Spleen (tissue), 13 donors: ENCODE measurements at places on chromosomes 2 and 18. TPM values are rescaled to one million over a fixed set of nuclear protein-coding genes. Genes with fewer than 3 reads are reported as not detected.

The DSG2 gene
- 0.15 TPM for total RNA-seq

The MZT2B gene
- 159 TPM for total RNA-seq

The ERICH2 gene
- total RNA-seq = not detected

GRCh38 chr2:238046725-238047270 lies 14.0 kb upstream of the SCLY start:
- DNase-seq = no peak

DNA sequence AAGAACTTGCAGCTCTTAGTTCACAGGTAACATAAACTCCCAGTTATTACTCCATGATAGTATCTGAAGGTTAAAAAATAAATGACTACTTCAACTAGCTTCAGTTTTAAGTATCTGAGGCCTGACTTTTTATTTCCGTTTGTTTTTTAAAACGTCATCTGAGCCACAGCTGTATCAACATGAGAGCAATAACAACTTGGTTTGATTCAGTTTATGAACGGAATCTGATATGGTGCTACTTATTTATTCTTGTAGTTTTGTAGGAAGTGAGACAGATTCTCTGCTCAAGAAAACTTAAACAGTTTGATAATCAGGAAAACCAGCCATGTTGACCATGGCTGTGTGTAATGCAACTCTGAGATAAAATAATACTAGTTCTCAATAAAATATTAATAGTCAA lies 34.9 kb downstream of the NAB1 start:
- DNase-seq = no peak

DNA sequence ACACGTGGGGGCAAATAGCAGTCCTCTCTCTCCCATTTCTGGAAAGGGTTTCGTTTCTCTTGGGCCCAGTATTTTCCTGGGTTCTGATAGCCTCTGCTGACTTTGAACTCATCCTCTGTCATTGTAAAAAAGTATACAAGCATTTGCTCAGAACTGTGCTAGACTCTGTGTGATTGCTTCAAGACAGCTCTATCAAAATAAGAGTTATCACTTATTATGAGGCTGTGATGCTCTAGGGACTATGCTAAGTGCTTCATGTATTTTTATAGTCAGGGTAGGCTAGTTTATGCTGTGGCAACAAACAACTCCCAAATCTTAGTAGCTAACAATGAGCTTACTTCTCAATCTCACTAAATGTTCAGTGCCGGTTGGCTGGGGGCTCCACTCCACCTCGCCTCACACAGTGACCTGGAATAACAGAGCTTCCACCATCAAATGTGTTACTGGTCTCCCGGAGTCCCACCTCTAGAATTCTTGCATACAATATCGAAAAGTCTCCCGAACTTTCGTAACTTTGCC lies 110.8 kb upstream of the CDC42EP3 start:
- DNase-seq = no peak

- no peak for DNase-seq
Measured at GRCh38 chr18:42864876-42865275, 250.6 kb downstream of the RIT2 start.

GRCh38 chr2:174595116-174595809 lies 2.3 kb downstream of the WIPF1 start:
- DNase-seq = no peak

DNA sequence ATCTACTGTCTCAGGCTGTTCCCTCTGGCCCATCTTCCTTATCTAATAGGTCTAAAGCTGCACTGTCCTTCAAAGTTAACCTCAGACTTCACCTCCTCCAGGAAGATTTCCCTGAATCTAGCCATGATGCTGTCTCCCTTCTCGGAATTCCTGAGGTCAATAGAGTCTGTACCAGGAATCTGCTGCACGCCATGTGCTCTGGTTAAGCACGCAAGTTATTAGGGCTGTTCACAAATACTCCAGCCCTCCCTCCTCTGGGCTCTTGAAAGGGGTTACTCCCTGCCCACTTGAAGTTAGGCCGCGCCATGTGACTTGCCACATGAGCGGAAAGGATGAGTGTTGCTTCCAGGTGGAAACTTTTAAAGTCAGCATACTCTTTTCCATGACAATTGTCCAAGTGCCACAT lies 43.6 kb downstream of the MCFD2 start:
- no peak for DNase-seq

- no peak for DNase-seq
Measured at GRCh38 chr2:23721454-23721826, 205.5 kb downstream of the ATAD2B start.
